ENCODE measurements at places on chromosomes 2 and 18.

GRCh38 chr2:237128026-237128703 lies 42.5 kb downstream of the COPS8 start:
- peak; percentile 42 for DNase-seq

GRCh38 chr2:160408173-160408958 lies 85.2 kb downstream of the RBMS1 start:
- peak; percentile 22 for DNase-seq

GRCh38 chr2:56191617-56192016 lies 7.8 kb downstream of the CCDC85A start:
- no peak for DNase-seq

GRCh38 chr2:79833235-79833878 lies 320.5 kb downstream of the CTNNA2 start:
- DNase-seq: no peak

DNA sequence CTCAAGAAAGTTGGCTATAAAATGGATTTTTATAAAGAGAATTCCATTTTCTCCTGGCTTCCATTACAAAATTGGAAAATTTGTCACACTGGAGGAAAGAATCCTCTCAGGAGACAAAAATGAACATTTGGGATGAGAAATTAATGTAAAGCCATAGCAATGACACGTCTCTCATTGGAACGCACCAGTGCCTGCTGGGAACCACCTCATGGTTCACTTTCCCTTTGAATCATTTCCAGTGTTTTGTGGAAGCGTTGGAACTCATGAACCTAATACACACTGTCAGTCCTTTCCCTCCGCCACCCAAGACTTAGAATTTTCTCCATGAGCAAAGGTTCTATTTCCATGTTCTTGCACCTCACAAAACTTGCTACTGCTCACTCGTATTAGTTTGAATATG lies 21.0 kb upstream of the NRP2 start:
- DNase-seq: no peak

DNA sequence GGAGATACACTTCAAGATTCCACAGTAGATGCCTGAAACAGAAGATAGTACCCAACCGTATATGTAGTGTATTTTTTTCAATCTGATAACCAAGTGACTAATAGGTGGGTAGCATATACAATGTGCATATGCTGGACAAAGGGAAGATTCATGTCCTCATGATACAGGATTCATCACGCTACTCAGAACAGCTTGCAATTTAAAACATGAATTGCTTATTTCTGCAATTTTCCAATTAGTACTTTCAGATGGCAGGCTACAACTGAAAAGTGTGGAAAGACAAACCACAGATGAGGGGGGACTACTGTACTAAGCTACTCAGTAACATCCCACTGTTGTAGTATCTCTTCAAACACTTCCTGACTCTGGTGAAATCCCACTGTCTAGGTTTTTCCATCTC lies 3.7 kb downstream of the IER3IP1 start:
- no peak for DNase-seq

DNA sequence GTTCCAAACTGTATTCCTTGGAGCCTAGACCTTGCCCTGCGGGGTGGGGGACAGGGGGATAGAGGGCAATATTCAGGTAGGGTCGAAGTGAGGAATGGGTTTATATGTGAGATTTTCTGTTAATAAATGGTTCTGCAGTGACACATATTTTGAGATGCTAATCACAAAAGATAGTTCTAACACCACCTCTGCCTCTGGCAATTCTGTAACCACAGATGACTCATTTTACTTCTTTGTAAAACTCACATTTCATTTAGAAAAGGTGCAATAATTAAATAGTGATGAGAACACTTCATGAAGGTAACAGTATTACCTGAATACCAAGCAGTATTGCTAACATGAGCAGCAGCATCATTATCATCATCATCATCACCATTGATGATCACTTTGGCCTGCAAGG lies 306.6 kb downstream of the SUCLG1 start:
- no peak for DNase-seq

DNA sequence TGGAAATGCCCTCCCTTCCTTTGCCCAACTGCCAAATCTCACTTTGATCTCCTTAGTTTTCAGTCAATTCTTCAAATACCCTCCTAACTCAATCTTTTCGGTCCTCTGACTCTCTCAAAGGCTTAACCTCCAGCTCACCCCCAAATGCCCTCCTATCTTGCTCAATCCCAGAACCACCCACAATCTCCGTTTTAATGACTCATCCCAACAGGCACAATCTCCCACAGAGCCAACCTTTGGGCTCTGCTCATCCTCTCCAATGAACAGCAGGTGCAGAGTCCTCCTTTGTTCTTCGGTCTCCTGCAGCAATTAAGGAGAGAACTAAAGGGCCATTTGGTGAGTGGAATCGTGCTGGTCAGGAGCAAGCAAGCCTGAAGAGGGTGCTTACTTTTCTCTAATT lies 366.1 kb upstream of the CRIM1 start:
- DNase-seq: no peak

GRCh38 chr2:219576505-219577388 lies 4.6 kb downstream of the INHA start:
- DNase-seq: no peak

All from activated CD8-positive, alpha-beta memory T cell treated with anti-CD3 and anti-CD28 coated beads, Interleukin-2, amount 50 U/mL, for 4 hours (primary cell).